Fibroblast of villous mesenchyme (primary cell): ENCODE measurements at places on chromosomes 7 and 10. TPM values are rescaled to one million over a fixed set of nuclear protein-coding genes. Genes with fewer than 3 reads are reported as not detected.

CPA5 gene
- total RNA-seq = not detected in 2 replicates

MAGI2 gene
- 20.0 and 24.6 TPM in 2 replicates for total RNA-seq

SLC26A4 gene
- under 0.01 and 0.32 TPM in 2 replicates for total RNA-seq

NPC1L1 gene
- total RNA-seq = not detected in 2 replicates

MEOX2 gene
- total RNA-seq = not detected in 2 replicates

VAX1 gene
- total RNA-seq = not detected in 2 replicates

OR2A2 gene
- not detected in 2 replicates for total RNA-seq

IDI2 gene
- not detected in 2 replicates for total RNA-seq

CRYGN gene
- under 0.01 TPM in 1 of 2 replicates, not detected in the other for total RNA-seq

STEAP1B gene
- 7.4 and 11.7 TPM in 2 replicates for total RNA-seq

PWWP2B gene
- total RNA-seq = 8.2 and 12.9 TPM in 2 replicates

TRIM74 gene
- total RNA-seq = not detected in 2 replicates

HMX2 gene
- not detected in 2 replicates for total RNA-seq

UCMA gene
- not detected in 2 replicates for total RNA-seq

GPER1 gene
- total RNA-seq = 1.9 and 2.6 TPM in 2 replicates

SRRM3 gene
- total RNA-seq = 0.43 and 0.64 TPM in 2 replicates

GRM8 gene
- under 0.01 TPM in 1 of 2 replicates, not detected in the other for total RNA-seq

GRCh38 chr7:45073031-45073785 is 15.6 kb downstream of the NACAD start:
- no peak for DNase-seq

DNA sequence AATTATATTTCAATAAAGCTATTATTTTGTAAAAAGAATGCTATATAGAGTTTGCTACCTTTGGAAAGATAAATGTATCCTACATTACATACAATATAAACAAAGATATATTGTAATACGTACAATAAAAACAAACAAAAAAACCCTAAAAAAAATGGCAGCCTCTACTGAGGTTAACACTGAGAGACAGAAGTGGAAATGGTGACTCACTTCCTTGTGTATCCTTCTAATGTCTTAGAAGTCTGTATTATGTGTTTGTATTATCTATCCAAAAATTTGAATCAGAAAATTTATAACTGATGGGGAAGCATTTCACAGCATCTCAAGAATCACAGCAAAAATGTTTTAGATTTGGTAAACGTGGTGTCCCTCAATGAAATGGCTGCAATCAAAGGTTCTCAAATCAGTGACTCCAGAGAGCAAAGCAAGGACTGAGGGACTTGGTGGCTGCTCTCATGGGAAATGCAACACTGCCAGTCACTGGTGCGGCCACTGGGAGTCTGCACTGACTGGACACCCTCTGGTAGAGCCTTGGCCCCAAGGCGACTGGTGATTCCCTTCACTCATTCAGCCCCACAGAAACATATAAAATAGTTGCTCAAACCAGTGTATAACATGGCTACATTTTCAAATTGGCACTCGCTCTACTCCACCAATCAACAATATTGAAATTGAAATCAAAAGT is 53.8 kb downstream of the PANK1 start:
- peak; percentile 17 for DNase-seq

DNA sequence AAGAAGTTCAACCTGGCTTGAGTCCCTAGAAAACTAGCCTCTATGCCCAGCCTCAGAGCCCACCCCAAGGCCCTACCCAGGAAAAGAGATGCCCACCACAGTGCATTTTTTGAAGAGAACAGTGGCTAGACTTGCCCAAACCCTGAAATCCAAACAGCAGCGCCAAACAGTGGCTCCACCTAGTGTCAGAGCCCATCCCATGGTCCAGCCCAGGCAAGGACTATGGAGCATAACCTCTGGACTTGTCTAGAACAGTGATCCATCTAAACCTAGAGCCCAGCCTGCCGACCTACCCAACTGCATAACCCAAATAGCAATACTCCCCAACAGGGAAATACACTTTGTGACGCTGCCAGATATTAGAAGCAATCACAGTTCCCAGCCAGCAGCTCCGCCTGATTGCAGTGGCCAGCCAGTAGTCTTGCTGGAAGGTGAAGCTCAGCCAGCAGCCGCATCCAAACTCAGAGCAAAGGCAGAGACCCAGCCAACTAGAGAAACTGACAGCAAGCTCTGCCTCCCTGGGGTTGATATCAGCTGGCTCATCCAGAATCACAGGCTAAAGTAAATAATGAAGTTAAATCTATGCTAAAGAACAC is 44.5 kb downstream of the HBP1 start:
- DNase-seq = no peak

DNA sequence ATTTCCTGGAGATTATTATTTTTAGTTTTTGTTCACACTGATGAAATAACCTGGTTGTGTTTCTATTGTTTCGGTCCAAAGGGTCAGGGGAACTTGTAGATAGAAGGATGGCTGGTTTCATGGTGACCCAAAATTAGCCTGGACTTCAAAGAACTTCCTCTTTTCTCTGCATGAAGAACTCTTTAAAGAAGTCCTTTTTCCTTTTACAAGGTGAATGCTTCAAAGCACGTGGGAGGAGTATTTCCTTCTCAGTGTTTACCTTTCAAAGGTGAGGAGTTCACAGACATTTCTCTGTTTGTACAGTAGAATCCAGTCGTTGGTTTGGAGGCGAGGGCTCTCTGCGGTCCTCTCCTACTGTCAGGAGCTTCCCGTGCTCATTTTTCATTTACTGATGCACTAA is 561.7 kb downstream of the GATA3 start:
- DNase-seq = no peak

GRCh38 chr10:97500297-97500575 is 1.5 kb downstream of the UBTD1 start:
- DNase-seq = no peak

DNA sequence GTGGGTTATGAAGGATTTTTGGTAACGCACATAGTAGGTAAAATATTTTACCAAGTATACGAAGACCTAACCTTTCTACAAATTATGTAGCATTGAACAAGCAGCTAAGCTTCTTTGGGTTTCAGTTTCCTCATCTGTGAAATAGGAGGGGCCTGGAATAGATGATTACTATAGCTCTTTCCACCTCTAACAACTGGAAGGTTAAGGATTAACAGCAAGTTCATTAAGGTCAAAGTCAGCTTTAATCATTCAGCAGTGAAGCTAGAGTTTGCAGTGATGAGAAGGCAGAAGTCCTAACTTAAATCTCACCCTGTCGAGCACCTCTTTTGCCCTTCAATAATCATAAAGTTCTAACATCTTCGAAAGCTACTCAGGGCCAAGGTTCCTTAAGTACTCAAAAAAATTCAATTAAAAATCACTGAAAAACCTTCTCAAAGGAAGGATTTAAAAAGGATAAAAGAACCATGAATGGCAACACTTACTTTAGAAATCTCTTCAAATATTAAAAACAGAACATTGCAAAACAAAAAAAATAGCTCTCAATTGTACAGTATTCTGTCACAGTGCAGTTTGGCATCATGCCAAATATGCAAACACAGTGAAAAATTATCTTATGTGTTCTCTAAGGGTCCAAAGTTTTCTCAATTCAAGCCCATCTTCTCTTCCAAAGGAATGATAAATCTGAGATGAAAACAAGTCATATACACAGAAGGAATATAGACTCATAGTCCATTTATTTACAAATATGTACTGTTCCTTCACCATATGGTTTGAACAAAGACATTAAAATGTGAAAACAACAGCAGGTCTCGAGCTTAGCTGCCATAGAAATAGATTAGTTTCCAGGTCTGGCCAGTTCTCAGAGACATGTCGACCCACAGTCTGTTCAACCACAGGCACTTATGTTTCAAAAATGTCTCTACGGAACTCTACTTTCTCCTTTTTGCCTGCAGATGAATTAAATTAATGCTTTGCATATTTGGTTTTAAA is 152.0 kb upstream of the SLC13A1 start:
- DNase-seq = no peak

DNA sequence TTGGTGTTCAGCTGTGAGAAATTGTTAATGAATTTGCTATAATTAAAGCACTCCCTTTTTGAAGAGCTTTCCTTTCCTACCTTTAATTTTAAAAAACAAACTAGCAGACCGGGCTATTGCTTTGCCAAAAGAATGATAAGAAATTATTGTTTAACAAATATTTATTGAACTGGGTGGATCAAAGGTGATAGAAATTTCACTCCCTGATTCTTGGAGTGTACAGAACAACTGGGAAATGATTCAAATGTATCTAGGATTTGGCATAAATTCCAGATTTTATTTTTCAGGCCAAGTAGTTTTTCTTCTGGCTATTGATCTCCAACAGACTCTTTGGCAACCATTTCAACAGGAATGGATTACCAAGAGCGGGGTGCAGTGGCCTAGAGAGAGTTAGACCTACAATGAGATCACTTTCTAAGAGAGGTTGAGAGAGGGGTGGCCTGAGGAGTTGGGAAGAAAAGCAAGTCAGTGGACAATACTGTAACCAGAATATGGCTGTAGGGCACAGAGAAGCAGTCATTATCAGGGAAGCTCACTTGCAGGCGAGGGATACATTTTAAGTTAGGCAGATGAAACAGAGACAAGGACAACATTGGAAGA is 71.9 kb downstream of the PLXDC2 start:
- no peak for DNase-seq

DNA sequence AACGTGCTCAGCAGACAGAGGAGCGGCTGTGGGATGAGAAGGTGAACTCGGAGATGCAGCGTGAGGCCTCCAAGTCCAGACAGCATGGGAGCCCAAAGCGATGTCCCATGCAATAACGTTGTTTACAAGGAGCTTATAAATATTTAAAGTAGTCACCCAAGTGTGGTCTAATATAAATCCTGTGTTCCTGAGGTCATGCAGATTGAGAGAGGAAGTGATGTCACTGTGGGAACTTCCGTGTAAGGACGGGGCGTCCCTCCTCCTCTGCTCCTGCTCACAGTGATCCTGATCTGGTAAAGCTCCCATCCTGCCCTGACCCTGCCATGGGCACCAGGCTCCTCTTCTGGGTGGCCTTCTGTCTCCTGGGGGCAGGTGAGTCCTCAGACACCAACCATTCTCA is 94.7 kb upstream of the PRSS58 start:
- DNase-seq = peak; percentile 32

- peak; percentile 94 for DNase-seq
Observed at GRCh38 chr7:73715648-73716317, 3.7 kb downstream of the STX1A start.

DNA sequence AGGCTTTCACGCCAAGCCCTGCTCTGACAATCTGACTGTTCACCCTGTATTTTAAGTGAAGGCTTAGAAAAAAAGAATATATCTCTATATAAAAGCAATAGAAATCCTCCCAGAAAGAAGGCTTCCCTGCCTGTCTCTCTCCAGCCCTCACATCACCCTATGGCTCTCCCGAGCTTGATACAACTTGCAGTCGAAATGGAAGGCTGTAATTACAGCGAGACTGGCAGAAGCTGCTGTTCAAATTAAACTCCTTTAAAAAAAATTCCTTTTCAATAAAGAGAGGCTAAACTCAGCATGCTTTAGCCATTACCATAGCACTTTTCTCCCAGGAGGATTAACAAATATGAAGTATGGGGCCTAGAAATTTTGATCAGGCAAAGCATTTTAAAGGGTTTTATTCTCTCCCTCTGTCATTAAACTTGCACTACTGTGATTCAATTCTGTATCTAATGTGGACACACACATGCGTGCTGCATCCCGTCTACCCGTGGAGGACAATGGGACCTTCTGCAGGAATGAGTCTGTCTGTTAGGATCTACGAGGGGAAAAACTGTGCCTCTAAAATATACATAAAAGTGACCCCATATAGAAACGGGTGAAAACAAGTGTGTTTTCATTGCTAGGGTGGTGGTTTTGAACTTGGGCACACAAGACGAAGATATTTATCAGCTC is 223.8 kb downstream of the USP6NL start:
- DNase-seq = no peak

GRCh38 chr10:49666685-49667084 is 12.8 kb upstream of the C10orf53 start:
- DNase-seq = no peak

- no peak for DNase-seq
Observed at GRCh38 chr7:90413185-90413528, 9.9 kb downstream of the CLDN12 start.

GRCh38 chr7:158858592-158859503 is 2.5 kb downstream of the DYNC2I1 start:
- DNase-seq = peak; percentile 18

GRCh38 chr10:51109801-51110533 is 35.7 kb downstream of the PRKG1 start:
- peak; percentile 31 for DNase-seq

GRCh38 chr10:30637881-30638467 is 8.4 kb upstream of the LYZL2 start:
- DNase-seq = peak; percentile 75

DNA sequence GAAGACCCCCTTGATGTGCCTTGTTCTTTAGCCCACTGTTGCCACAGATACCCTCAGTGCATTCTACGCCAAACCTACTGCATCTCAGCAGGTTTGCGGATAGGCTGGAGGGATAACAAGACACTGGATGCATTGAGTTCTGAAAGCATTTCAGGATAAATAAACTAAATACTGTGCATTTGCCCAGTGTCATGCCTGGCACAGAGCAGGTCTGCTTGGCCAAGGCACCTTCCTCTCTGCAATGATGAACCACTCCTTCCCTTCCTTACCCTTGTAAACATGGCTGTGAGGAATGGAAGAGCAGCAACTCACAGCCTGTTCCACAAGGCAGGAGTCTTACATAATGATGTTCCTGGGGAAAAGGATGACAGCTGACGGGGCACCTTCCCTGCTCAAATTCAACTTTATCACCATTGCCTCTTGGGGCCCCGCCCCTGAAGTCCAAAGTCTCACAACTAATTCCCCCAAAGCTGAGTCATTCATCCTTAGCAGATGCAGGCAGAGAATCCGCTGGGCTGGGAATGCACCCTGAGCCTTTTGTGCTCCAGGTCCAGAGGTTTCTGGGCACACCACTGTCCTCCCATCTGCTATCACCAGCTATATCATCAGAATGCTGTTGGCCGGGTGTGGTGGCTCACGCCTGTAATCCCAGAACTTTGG is 11.6 kb downstream of the DDX56 start:
- DNase-seq = peak; percentile 71

GRCh38 chr7:153930696-153931095 is 121.5 kb upstream of the DPP6 start:
- no peak for DNase-seq

- DNase-seq = no peak
Observed at GRCh38 chr7:95209276-95209675, 115.1 kb downstream of the PON1 start.

DNA sequence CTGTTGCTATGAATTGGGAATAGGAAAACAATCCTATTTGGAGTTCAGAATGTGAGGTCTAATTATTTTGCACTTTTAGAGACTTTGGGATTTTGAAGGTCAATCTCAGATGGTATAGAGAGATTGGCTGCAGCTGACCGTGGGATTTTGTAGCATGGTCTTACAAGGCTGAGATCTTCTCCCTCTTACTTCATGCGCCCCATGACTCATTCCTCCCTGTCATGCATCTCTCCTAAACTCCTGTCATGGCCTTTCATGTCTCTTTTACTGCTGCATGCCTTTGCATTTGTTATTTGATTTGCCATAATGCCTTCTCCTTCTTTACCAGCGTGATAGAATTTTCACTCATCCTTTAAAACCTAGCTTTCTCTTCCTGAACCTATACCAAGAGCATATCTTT is 133.1 kb downstream of the BBS9 start:
- DNase-seq = peak; percentile 20

DNA sequence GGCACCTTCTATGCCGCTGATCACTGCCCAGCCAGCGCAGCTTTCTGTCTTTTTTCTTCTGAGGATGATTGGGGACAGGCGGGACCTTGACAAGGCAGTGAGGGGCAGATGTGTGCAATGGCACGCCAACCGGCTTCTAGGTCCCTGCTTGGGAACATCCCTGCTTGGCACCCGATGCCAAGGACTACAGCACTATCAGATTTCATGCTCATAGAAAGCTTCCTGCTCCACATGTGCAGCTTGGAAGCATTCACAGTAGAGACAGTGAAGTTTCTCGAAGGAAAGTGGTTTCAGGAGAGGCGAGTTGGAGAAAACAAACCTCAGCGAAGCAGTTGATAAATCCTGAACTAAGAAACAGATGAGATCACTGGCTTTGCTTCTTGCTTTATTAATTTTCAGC is 267.5 kb upstream of the HABP2 start:
- no peak for DNase-seq
